Left kidney (tissue), 8 donors: ENCODE measurements at places on chromosomes 12 and 14. TPM values are rescaled to one million over a fixed set of nuclear protein-coding genes. Genes with fewer than 3 reads are reported as not detected.

DNA sequence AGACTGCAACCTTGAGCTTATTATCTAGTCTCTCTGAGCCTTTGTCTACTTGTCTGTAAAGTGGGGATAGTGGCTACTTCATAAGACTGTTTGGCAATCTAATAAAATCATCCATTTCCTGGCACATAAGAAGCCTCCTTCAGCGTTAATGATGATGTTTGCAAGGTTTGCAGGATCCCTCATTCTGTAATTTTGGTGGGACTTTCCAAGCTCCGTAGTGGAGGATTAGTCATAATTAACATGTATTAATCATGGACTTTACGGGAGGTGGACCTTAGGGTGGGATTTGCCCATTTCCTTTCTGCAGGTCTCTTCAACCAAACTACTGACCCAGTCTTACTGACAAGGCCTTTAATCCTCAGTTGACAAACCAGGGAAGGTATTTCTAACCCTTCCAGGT, 66.2 kb downstream of the NTF3 start:
- no peak for DNase-seq

- no peak for DNase-seq
These were observed 5.3 kb downstream of the TTC8 start for GRCh38 chr14:88829685-88830302.

- DNase-seq: no peak
These were observed 125.3 kb downstream of the FBXL14 start for GRCh38 chr12:1469070-1469469.

- no peak for DNase-seq
These were observed 78.2 kb upstream of the STAC3 start for GRCh38 chr12:57329219-57329618.

The GPHN gene
- polyA plus RNA-seq: 78.2 TPM
